ENCODE measurements at places on chromosomes 13 and 19. TPM values are rescaled to one million over a fixed set of nuclear protein-coding genes. Genes with fewer than 3 reads are reported as not detected.
A peak's percentile ranks its signal among the peaks of the same experiment; 100 is the strongest.

The PPM1N gene
- 3.2 TPM for total RNA-seq

The DCT gene
- total RNA-seq = not detected

GRCh38 chr19:44777715-44778347, at the start of gene CBLC:
Gene CBLC, plus strand, starts transcription at chr19:44777890. Its CDS starts 42 bp downstream, at chr19:44777932.
- DNase-seq = no peak

The ZSCAN4 gene
- not detected for total RNA-seq

The ZNF799 gene
- total RNA-seq = 4.5 TPM

DNA sequence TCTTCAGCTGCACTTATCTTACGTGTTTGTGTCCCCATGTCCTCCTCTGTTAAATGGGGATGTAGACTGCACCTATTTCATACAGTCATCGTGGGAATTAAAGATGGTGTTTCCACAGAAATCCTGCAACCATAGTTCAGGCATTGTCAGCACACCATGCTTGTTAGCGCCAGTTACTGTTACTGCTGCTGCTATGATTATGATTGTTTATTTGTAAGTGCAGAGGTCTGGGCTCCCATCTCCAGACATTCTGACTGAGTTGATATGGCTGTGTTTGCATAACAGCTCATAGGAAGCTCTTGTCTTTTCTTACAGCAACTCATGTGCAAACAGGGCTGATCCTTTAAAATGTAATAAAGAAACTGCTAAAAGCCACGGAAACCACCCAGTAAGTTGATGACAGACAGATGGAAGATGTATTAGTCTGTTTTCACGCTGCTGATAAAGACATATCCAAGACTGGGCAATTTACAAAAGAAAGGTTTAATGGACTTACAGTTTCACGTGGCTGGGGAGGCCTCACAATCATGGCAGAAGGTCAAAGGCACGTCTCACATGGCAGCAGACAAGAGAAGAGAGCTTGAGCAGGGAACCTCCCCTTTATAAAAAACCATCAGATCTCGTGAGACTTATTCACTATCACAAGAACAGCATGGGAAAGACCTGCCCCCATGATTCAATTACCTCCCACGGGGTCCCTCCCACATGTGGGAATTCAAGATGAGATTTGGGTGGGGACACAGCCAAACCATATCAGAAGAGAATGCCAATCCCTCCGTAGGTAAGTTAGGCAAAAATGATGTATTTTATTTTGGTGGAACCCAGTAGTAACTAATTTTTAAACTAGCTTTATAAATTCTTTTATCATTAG, 1.6 kb downstream of the ZSCAN5A start:
- no peak for DNase-seq

DNA sequence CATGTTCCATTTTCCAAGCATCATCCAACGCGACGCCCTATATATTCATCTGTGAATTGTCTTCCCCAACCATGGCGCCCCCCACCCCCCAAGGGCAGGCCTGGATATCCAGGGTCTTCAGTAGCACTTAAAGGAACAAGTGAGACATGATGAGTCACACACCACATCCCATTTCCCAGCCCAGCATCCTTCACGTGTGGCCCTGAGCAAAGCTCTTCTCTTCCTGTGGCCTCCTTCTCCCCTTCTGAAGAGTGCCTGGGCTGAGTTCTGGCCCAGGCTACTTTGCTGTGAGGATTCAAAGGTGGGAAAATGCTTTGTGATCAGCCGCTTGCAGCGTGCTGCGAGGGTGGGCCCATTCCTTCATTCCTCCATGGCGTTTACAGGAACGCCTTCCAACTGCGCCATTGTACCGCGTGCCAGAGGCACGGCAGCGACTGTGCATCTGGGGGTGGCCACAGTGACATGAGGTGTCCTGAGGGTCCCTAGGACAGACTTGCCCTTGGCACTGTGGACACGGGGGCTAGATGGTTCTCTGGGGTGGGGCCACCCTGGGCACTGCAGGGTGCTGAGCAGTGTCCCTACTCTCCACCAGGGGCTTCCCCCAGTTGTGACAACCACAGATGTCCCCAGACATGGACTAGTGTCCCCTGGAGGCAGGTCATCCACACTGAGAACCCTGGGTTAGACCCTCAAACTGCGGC, 11.7 kb downstream of the PLIN4 start:
- peak; percentile 39 for DNase-seq

- DNase-seq = no peak
Observed at GRCh38 chr13:114089751-114090400, 42.5 kb downstream of the RASA3 start.

GRCh38 chr19:38736036-38736412, 8.2 kb downstream of the CAPN12 start:
- DNase-seq = peak; percentile 66

The MYADM gene
- 98.1 TPM for total RNA-seq

DNA sequence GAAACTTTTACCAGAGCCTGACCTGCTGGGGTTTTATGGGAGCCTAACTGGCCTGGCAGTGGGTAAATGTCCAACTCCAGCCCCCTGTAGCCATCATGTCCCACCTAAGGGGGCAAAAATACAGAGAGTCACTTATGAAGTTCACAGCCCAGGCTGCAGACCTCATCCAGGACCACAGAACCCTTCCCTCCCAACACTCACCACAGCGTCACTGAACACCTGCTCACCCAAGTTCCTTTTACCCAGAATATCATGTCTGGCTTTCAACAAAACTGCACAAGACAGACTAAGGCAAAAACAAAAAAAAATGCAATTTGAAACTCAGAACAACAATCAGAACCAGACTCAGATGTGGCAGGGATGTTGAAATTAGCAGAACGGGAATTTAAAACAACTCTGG, 6.4 kb downstream of the CEACAM3 start:
- DNase-seq = no peak

The BEST2 gene
- not detected for total RNA-seq

DNA sequence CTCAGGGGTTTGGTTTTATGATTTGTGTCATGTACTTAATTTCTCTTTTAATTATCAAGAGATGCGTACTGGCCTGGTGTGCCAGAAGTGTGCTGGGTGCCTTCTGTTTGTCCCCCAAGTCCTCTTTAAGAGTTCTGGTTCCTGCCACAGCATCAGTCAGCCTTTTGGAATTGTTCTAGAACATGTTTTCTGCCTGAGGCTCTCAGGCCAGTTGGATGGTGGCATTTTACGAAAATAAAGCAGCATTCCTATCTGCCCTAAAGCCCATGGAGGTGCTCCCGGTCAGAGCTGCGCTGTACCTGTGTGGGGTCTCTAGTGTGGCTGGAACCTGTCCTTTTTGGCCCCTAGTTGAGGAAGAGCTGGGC, 54.1 kb downstream of the TSSK6 start:
- DNase-seq = no peak

GRCh38 chr19:10235003-10235402, 3.9 kb upstream of the S1PR2 start:
- DNase-seq = no peak

The UGGT2 gene
- total RNA-seq = not detected

The FLT3 gene
- not detected for total RNA-seq

DNA sequence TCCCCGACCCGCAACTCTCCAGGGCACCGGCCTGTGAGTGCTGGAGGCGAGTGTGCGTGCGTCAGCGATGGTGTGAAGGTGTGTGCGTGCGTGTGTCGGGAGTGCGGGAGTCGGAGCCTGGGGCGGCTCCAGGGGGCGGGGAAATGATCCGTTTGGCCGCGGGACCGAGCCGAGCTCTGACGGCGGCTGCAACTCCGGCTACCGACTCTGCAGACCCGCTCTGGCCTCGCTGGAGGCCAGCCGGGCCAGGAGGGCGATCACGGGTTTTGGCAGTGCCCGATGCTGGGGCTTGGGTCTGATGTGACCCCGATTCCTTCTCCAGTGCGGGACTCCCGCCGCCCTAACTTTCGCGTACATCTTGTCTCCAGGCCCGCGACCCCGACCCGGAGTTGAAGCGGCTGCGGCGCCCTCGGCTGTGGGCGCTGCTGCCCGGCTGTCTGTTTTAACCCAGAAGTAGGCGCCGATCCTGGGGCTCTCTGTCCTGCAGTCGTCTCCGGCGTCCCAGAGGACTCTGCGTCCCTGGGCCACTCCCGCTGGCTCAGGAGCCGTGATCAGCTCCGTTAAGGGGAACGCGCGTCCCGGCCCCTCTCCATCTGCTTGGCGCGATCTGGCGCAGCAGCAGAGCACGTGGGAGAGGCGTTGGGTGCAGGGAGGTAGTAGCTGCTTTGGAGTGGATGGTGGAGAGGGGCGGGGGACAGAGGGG, 1.2 kb downstream of the CHST8 start:
- no peak for DNase-seq

DNA sequence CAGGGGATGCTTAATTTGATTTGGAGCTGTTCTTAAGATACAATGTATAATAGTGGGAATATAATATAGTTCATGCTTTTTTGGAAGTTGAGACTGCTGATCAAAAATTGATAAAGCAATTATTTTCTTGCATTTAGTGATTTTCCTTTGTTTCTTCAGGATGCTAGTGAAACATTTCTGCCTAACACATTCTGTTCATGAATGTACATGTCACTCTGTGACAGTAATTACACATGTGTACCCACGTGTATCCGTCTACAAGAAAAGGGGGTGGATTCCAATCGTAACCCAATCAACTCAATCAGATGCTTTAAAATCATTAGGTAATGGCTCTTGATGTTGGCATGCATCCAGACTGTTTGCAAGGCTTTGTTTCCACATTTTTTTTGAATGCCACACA, 5.0 kb upstream of the FRY start:
- no peak for DNase-seq

The SEMA6B gene
- total RNA-seq = not detected

DNA sequence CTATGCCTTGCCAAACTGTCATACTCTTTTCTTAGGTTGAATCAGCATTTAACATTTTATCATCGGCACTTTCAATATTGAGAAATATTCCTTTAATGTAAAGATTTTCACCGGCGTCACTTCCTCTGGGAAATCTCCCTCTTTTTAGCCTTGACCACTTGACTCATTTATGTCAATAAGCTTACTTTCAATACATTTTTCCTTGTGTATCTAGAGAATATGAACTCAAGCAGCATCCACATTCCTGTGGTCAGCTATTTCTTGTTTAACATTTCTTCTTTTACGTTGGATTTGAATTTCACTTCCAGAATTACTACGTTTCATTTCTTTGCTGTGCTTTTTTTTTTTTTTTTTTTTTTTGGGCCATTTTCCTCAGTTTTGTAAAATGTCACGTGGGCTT, 271.2 kb upstream of the HTR2A start:
- no peak for DNase-seq

All from activated CD8-positive, alpha-beta T cell treated with anti-CD3 and anti-CD28 coated beads, Interleukin-2, amount 10 ng/mL, durations not matched to agents 7 days and 5 days (primary cell).